Stimulated activated naive CD8-positive, alpha-beta T cell treated with anti-CD3 and anti-CD28 coated beads, Interleukin-15, amount 100 ng/mL, for 72 hours (primary cell): ENCODE measurements at places on chromosomes 7 and 10.

- DNase-seq, result peak; percentile 13
Observed at GRCh38 chr10:103265717-103266329, 11.1 kb upstream of the INA start.

- DNase-seq, result no peak
Observed at GRCh38 chr10:114282526-114282925, 43.5 kb downstream of the VWA2 start.

GRCh38 chr7:100088095-100088620 is 611 bp upstream of the COPS6 start:
- no peak for DNase-seq

DNA sequence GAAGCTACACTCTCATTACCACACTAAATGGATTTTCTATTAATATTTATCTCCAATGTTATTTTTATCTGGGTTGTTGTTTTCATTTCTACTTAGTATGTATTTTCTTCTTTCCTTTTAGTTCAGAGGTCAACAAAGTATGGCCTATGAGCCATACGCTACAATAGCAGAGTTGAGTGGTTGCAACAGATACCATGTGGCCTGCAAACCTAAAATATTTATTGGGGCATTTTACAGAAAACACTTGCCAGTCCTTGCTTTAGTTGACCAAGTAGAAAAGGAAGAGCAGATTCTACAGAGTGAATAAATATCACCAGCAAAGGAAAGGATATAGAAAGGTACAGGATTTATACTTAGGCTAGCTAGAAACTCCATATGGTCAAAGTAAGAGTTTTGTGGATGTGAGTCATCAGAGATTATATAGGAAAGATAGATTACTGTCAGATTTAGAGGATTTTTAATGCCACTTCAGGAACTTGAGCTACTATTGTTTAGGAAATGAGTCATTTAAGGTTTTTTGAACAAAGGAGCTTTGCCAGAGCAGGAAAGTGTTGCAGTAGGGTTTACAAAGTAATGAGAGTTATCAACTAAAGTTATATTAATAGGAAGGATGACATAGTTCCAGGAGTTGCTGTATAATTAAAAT is 323.3 kb upstream of the KAT6B start:
- no peak for DNase-seq

- no peak for DNase-seq
Observed at GRCh38 chr7:121000081-121000983, 11.8 kb downstream of the CPED1 start.

GRCh38 chr10:103767756-103768155 is 87.6 kb downstream of the SH3PXD2A start:
- no peak for DNase-seq

DNA sequence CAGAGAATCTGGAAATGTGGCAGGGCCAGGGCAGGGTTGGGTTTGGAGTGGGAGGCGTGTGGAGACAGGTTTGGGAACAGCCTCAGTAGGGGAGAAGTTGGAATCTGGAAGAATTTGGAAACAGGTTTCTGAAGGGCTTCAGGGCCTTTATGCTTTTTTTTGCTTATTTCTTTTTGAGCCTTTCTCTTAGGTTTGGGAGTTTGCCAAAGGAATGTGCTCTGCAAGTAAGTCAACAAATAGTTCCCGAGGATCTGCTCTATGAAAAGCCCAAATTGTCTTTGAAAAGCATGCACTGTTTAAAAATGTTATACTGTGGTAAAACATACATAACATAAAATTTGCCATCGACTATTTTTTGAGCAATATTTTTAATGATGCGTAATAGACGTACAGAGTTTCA is 86.7 kb upstream of the ADRB1 start:
- no peak for DNase-seq

DNA sequence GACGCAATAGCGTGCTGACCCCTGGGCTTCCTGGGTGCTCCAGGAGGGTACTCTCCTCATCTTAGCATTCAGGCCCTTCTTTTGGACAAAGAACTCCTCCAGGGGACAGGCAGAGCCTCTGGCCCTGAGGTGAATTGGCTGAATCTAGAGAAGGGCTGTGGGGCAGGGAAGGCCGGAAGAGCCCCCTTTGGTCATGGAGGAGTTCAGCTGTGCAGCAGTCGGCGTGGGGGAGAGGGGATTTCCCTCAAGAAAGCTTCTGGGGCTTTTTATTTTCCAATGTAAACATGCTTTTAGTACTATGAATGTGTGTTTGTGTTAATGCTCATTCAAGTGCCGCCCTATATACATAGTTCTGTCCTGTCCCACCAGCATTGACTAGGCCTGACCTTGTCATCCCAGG is 38.8 kb downstream of the FIGNL1 start:
- no peak for DNase-seq

- DNase-seq, result peak; percentile 29
Observed at GRCh38 chr10:50552771-50553535, 70.8 kb downstream of the SGMS1 start.

- no peak for DNase-seq
Observed at GRCh38 chr7:7595451-7595850, 28.8 kb downstream of the MIOS start.

GRCh38 chr7:30181211-30181610 is 46.4 kb downstream of the MTURN start:
- DNase-seq, result no peak

DNA sequence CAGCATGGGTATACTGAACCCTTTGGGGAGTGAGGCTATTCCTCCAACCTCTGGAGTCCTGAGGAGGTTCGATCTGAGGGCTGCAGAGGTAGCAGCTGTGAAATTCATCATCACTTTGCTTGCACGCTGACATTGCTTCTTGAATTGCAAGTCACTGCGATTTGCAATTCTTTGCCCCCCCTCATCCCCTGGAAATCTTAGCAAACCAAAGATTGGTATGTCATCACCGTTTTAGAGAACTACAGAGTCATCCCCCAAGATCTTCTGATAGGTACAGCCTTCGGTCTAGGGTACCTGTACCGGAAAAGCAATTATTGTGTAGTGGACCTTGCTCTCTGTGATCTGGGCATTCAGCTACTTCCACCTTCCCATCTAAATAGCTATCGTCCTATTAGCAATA is 192.6 kb downstream of the KLF6 start:
- DNase-seq, result no peak

DNA sequence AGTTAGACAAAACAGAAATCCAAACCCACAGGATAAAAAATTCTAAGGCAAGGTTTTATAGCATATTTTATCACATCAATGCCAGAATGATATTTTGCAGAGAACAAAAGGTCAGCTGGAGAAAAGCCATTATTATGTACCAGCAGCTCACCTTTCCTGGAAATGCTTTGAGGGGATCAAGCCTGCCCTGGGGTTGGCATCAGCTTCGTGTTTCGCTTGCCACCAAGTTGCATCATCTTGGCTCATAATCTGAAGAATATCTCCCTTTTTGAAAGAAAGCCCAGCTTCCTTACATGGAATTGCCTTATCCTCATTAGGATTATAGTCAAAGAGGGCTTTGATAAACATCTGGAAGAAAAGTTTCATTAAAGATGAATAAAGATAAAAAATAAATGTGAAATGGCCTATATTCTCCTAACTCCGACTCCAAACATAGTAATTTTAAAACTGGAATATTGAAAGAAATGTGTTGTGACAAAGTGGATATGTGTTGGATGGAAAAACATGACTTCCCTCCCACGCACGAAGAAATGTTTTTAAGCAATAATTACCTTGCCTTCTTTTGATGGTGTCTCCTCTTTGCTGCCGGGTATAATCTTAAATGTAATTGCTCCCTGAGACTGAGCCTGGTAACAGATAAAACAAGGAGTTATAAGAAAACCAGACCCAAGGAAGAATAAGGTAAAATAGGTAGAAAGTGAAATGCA is 121.3 kb upstream of the ODAD2 start:
- DNase-seq, result peak; percentile 22

DNA sequence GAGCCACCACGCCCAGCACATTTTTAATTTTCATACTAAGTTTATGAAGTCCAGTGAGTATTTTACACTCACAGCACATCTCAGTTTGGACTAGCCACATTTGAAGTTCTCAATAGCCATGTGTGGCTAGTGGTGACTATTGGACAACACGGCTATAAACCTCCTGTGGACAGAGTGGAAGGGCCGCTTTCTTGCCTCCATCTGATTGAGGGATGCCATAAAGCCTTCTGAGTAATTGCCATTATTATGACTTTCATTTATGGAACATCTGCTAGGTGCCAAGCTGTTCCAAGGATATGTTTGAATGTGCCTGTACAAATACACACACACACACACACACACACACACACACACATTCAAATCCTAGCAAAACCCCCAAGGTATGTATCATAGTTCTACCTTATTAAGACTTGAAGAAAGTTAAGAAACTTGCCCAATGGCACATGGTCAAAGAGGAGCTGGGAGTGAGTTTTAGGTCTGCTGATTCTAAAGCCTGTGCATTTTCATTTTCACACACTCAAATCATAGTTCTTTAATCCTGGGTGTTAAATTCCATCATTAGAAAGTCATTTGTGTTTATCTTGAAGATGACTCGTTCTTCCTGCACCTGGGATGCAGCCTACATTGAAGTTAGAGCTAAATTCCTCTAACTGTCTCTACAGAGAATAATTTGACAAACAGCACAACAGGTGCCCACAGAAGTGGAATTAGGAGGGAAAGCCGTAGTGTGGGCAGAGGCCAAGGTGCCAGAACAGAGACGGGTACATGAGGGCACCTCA is 143.3 kb downstream of the PKD1L1 start:
- DNase-seq, result no peak

DNA sequence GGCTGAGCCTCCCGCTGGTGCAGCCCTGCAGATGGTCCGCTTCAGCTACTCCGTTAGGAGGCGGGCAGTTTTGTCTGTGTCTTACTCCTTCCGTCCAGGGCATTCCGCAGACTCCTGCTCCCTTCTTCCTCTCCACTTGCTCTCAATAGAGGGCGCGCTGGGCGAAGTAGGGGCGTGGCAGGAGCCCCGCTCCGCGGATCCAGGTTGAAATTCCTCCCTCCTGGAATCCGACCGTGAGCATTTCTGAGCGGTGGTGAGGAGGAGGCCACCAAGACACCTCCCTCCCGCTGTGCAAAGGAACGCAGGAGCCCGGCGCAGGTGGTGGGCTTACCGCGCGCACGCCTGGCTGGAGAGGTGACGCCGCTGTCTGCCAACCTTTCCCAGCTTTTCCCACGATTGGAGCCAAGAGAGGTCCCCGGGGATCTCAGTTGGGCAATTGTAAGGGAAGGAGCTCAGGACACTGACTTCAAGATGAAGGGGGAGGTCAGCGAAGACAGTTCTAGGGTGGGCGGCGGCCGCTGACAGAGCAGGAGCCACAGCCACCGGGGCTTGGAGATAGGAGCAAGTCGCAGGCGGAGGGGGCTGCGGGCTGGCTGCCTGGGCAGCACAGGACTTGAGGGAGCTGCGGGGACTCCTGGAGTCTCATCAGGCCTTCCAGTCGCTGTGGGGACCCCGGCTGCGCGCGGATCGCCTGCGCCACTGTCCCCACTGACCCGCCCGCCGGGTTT is 1011.3 kb downstream of the XPNPEP1 start:
- no peak for DNase-seq

DNA sequence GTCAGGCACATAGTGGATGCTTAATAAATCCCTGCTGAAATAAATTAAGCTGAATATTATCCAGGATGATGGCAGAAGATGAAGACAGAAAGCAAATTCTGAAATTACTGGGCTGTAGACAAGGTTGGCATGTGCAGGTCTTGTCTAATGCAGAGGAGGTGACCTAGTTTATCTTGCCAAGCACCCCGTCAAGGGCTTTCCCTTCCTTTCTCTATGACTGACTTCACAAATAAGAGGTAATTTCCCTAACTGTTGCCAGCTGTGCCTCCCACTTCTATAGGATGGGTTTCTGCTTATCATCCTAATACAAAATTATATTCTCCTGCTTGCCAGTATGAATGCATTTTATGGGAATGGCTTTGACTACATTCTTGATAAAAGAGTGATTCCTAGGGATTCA is 38.0 kb downstream of the LHFPL3 start:
- DNase-seq, result no peak

GRCh38 chr10:52855546-52856325 is 83.2 kb upstream of the MBL2 start:
- no peak for DNase-seq

DNA sequence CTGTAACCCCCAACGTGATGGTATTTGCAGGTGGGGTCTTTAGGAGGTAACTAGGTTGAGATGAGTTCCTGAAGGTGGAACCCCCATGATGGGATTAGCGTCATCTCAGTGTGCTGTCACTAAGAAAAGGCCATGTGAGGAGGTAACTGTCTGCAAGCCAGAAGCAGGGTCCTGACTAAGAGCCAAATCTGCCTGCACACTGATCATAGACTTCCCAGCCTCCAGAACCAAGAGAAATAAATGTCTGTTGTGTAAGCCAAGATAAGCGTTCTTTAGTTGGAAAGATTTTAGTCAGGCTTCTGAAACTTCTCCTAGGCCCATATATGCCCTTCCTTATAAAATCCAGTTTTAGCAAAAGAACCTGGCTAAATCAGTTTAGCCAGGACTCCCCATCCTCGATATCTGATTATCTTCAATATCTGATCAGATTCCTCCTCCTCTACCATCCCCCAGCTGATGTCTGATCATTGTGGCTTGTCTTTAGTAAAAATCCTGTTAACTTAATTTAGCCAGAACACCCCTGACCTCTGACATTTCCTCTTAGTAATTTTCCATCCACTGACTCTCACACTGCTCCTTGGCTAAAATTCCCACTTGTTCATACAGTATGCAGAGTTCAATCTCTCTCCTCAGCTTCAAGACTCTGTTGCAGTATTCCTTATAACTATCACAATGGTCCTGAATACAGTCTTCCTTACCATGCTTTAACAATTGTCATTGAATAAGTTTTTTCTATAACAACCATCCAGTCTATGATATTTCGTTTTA is 835.4 kb upstream of the PHF14 start:
- no peak for DNase-seq

DNA sequence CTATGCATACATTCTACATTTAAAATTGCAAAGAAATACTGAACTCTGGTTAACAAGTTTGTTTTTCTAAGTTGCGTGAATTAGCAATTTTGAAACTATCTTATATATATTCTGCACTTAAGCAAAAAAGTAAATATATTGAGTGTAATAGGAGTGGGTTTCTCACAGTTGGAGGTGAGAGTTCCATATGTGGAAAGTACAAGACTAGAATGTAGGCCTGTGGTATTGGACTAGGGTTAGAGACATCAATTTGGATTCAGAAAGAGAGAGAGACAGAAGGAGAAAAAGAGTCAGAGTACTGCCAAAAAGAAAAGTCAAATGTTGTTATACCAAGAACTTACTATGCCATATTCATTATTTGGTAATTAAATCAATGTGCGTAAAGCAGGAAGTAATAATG is 47.3 kb upstream of the ITGB8 start:
- no peak for DNase-seq

GRCh38 chr10:85138046-85138445 is 809.7 kb downstream of the CCSER2 start:
- no peak for DNase-seq

- no peak for DNase-seq
Observed at GRCh38 chr7:14336256-14336655, 346.8 kb upstream of the ETV1 start.

- DNase-seq, result no peak
Observed at GRCh38 chr7:110645060-110645459, 445.9 kb upstream of the LRRN3 start.

DNA sequence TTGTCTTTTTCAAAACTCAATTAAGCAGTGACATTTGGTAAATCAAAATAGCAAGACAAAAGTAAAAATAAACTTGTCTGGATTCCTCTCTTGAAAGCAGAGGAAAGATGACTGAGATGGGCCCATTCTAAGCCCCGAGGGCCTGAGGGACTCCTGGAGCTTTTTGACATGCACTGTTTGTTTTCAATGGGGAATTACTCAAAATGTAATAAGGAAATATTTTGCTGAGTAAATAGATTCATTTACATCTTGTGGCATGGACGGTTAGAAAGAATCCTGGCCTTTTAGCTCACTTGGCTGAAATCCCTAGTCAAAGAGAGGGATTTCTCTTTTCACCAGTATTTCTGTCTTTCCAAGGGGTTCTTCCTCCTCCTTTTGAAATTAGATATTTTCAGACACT is 108.0 kb downstream of the MKX start:
- no peak for DNase-seq
